ENCODE measurements at places on chromosomes 5 and 9.

DNA sequence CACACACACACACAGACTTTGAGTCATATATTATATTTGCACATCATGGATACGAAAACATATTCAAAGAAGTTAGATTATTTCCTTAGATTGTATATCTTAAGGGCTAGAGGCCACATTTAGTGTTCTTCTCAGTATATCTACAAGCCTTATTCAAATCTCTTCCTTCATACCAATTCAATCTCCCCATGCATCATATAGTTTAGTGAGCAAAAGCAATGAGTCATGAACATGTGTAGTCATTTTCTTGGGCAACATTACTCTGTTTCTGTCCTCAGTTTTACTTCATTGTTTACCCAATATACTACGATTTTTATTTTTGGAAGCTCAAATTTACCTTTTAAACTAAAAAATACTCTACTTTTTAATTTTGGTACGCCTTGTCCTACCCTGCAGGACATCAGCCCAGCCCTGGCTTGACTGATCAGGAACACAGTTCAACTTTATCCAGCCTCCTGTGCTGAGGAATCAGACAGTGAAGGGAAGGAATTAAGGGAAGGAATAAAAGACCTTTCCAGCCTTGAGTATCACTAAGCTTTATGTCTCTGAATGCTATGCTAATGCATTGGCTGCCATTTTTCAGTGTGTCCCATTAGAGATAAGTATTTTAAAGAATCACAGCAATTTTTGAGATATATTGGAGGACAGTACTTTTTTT lies 101.7 kb upstream of the FST start:
- DNase-seq = no peak

- no peak for DNase-seq
These were observed 346.9 kb downstream of the ZSWIM6 start for GRCh38 chr5:61678966-61679365.

DNA sequence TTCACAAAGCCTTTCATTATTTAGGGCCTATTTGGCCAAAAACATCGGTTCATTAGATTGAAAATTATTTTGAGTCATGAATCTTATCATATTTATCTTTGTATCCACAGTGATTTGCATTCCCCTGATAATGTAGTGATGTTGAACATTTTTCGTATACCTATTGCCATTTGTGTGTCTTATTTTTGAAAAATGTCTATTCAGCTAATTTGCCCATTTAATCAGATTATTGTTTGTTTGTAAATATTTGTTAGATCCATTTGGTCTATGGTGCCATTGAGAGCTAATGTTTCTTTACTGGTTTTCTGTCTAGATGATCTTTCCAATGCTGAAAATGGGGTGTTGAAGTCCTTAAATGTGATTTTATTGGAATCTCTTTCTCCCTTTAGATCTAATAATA lies 439.2 kb upstream of the TYRP1 start:
- no peak for DNase-seq

- no peak for DNase-seq
These were observed 556.2 kb downstream of the TLE4 start for GRCh38 chr9:80127920-80128319.

GRCh38 chr9:69472101-69472620 lies 147.1 kb downstream of the ENTREP1 start:
- no peak for DNase-seq

- DNase-seq = no peak
These were observed 388.9 kb downstream of the HTR1A start for GRCh38 chr5:63573380-63573779.

DNA sequence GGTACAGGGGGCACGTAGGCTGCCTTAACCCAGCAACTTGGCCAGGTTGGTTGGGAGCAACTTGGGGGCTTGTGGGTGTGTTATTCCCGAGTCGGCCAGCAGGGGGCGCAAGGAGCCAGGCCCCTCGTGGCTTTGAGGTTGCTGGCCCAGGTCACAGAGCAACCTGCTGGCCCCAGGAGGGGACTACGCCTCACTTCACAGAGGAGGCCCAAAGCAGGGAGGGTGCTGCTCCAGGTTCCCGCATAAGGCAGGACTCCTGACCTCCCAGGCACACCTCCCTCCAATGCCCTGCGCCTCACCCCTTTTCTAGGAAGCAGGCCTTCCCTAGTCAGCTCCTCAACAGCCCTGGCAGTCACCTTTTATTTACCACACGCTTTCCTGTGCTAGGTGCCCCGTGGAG lies 18.1 kb downstream of the KYAT1 start:
- peak; percentile 82 for DNase-seq

GRCh38 chr5:179131886-179132585 lies 71.9 kb downstream of the ZNF354C start:
- no peak for DNase-seq
